ENCODE measurements at places on chromosomes 7 and 10. TPM values are rescaled to one million over a fixed set of nuclear protein-coding genes. Genes with fewer than 3 reads are reported as not detected.

GRCh38 chr10:36114141-36114540, 472.0 kb upstream of the FZD8 start:
- DNase-seq = no peak

ATRNL1 gene
- polyA plus RNA-seq = 42.4 TPM

DNA sequence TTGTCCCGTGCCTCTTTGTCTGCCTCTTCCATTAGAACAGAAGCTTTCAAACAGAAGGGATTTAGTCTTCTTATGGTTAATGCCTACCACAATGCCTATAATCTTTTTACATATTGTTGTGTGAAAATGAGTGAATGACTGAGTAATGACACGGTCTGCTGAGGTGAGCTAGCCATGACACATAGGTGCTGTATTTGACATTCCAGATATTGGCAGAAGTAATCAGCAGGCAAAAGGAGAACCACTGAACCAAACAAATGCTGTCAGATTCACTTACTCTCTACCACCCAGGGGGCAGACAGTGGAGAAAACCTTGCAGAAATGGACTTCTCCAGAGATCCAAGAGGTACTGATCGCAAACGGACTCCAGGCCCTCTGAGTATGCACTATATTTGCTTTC, 377.2 kb upstream of the VWC2 start:
- no peak for DNase-seq

DNA sequence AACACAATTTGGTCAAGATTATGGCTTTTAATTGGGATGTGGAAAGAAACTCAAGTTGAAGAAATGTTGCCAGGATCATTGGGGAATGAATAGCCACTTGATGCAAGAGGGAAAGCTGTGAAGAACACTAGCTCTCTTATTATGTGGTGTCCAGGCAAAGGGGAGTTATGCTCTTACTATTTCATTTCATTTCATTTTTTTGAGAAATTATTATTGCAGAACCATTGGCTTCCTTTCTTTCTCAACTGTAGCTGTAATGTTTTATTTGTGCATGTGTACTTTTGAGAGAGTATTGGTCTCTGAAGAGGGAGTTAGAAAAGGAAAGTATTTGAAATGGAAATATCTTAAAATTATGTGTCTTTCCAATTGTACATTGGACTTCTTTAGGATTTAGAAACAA, 312.6 kb upstream of the BMPER start:
- DNase-seq = no peak

STEAP1B gene
- 0.44 TPM for polyA plus RNA-seq

DNA sequence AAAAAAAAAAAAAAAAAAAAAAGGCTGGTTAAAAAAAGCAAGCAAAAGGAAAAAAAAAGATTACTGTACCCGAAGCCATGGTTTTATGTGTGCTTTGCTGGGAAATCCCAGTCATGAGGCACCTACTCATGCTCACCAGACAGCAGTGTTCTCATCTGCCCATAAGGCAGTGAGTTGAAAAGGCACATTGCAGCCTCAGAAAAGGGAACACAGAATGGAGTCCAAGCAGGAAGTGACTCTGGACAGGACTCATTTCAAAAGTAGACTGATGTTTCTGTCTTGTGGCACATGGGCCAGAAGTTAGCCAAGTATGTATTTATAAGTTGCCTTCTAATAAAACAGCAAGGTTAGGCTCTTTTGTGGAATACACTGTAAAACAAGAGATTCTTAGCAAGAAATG, 40.2 kb downstream of the PDSS1 start:
- no peak for DNase-seq

GRCh38 chr7:45658716-45659495, 84.7 kb downstream of the ADCY1 start:
- no peak for DNase-seq

NUTM2A gene
- polyA plus RNA-seq = 2.5 TPM

PTPN20 gene
- 1.5 TPM for polyA plus RNA-seq

GRB10 gene
- polyA plus RNA-seq = 27.8 TPM

DNA sequence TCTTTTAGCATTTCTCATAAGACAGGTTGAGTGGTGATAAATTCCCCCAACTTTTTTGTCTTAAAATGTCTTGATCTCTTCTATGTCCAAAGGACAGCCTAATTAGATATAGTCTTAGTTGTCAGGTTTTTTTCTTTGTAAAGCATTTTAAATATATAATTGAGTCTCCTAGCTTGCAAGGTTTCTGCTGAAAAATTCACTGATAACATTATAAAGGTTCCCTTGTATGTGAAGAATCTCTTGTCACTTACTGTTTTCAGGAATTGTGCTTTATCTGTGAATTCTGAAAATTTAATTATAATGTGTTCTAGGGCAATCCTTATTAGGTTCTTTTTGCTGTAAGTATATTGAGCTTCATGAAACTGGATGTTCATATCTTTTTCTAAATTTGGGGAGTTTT, 96.8 kb upstream of the ZNF92 start:
- DNase-seq = no peak

DNA sequence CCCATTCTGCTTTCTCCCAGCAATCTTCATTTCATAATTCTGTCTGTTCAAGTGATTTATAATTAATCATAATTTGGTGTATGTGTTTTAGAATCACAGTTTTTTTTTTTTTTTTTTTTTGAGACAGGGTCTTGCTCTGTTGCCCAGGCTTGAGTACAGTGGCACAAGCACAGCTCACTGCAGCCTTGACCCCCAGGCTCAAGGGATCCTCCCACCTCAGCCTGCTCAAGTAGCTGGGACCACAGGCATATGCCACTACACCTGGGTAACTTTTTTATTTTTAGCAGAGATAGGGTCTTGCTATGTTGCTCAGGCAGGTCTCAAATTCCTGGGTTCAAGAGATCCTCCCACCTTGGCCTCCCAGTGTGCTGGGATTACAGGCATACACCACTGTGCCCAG, 49.2 kb upstream of the PLA2G12B start:
- no peak for DNase-seq

SH2D4B gene
- 0.10 TPM for polyA plus RNA-seq

DNA sequence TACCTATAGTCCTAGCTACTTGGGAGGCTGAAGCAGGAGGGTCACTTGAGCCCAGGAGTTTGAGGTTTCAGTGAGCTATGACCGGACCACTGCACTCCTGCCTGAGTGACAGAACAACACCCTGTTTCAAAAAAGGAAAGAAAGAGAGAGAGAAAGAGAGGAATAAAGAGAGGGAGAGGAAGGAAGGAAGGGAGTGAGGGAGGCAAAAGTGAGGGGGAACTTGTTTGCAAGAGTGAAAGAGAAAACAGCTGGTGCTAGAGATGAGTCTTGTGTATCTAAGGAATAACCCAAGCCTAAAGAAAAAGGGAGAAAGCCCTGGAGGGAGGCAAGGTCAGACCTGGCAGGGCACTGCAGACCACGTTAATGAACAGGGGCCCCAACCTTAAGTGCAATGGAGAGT, 4.8 kb upstream of the NT5C2 start:
- no peak for DNase-seq

GRCh38 chr7:92075455-92076158, 58.7 kb downstream of the CYP51A1 start:
- no peak for DNase-seq

PARD3 gene
- polyA plus RNA-seq = 31.8 TPM

DNA sequence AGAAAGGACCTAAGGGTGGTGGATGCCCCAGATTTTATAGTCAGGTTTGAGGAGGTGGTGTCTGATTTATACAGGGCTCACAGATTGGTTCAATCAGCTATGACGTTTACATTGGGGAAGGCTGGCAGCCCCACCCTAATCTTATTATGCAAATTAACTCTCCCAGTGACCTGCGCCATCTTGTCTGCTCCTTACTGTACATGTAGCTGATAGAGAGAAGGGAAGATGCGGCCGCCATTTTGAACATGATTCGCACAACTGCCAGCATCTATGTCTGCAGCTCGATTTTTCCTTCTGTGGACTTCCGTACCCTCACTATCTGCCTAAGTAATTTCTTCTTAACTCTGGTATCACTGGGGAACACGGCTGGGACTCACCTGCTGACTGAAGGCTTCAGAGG, 619.0 kb upstream of the DPP6 start:
- DNase-seq = no peak

DNA sequence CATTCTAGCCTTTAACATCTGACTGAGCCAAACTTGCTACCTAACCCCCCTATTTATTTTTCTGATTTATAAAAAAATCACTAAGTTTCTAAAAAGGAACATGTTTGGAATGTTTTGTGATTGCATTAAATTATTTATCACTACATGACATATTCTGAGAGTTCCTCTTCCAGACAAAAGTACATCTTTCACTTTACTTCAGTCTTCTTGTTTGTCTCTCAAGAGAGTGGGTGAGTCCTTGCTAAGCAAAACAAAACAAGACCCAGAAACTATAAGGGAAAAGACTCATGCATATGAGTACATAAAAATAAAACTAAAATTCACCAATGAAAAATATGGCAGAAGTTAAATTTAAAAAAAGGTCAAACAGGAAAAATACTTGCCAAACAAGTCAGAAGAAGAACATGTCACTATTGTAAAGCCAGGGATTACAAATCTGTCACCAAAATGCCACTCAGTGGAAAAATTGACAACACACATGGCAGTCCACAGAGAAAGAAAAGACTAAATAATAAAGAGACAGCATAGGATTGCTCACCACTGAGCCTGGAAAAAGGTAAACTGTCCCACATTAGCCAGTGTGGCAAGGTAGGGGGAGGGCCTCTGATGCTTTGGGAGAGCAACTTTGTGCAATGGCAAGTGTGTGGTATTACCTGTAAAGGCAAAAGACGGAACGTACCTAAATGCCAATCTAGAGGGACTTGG, 166.7 kb upstream of the ZNF32 start:
- no peak for DNase-seq

DNA sequence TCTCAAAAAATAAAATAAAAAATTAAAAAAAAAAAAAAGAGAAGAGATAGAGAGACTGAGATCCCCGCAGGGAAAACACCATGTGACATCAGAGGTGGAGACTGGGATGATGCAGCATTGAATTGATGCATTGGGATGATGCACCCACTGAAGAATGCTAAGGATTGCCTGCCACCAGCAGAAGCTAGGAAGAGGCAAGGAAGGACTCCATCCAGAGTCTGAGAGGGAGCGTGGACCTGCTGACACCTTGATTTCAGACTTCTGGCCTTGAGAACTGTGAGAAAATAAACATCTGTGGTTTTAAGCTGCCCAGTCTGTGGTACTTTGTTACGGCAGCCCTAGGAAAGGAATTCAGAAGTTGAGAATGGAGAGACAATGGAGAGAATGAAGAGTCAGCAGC, 89.8 kb upstream of the PRPS1L1 start:
- no peak for DNase-seq

DNA sequence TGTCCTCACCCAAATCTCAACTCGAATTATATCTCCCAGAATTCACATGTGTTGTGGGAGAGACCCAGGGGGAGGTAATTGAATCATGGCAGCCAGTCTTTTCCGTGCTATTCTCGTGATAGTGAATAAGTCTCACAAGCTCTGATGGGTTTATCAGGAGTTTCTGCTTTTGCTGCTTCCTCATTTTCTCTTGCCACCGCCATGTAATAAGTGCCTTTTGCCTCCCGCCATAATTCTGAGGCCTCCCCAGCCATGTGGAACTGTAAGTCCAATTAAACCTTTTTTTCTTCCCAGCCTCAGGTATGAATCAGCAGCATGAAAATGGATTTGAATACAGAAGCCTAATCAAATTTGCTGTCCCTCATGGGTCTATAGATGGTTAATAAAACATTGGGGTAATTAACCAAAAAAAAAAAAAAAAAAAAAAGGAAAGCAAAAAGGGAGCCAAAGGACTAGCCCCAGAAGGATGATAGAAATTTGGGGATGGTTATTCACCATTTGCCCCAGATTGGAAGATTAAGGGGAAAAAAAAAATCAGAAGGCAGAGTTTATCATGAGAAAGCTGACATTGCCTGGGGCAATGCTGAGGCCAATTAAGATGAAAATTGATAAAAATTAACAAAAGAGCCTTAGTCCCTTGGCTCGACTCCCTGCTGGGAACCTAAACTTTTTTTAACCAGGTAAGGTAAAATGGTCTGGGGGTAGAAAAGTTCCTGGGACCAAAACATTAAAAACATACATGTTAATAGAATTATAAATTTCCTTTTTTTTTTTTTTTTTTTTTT, 27.6 kb downstream of the AVL9 start:
- DNase-seq = no peak

DNA sequence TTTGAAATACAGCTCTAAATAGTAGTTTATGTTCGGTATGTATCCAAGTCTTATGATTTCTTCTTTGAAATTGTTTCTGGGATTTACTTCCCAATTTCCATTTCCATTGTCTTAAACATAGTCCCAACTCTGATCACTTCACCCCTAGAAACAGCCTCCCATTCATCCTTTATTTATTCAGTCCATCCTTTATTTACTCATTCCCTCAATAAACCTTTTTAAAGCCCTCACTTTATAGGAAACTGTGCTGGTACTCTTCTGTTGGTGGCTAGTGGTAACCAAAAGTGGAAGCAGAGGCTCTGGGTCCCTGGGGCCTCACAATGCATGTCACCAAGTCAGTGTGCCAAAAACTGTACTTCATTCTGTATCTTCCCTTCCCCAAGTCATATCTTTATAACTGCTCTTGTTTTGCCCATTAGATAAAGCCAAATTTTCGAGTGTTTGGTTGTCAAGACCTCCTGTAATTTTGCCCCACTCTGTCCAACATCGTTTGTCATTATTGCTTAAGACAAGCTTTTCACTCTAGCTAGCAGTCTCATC, 3.9 kb upstream of the EPC1 start:
- no peak for DNase-seq

GRCh38 chr7:15245831-15246230, 316.0 kb downstream of the AGMO start:
- DNase-seq = no peak

PLXNA4 gene
- 7.1 TPM for polyA plus RNA-seq

- DNase-seq = no peak
Measured at GRCh38 chr10:77925410-77925794, 1.2 kb downstream of the DLG5 start.

TRIL gene
- polyA plus RNA-seq = 3.2 TPM

- no peak for DNase-seq
Measured at GRCh38 chr10:48526011-48526821, 78.7 kb downstream of the ARHGAP22 start.

DNA sequence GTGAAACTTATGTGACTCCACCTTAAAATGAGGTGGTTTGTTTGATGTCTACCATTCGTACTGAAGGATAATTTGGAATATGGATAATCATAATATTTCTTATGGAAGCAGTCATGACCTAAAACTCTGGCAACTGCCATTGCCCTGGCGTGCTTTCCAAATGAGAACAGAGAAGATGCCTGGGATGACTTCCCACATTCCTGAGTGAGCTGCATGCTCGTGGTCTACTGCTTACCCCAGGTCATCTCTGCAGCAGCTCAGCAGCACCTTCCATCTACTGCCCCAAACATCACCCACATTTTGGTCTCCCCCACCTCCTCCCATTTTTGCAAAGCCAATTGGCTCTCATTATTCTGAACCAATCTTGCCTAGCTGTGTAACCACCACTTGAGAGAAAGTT, 40.1 kb downstream of the LYZL1 start:
- DNase-seq = no peak
